ENCODE measurements at places on chromosomes 5 and 9.

DNA sequence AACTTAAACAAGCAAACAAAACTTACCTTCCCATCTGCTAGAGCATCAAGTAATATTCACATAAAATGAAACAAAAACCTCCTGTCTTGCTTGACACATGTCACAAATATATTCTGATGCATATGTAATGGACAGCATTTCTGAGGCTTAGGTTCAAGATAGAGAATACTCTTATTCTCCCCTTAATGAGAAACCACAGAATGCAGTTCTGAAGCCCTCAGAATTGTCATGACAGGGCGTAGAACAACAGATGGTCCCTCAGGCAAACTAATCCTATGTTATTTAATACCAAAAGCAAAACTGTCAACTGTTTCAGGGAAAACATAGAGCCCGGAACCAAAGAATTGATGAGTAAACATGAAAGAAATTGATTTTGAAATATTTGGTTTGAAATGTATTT, 229.9 kb upstream of the RIOK2 start:
- no peak for DNase-seq

GRCh38 chr9:135809166-135809565, 98.2 kb downstream of the CAMSAP1 start:
- no peak for DNase-seq

DNA sequence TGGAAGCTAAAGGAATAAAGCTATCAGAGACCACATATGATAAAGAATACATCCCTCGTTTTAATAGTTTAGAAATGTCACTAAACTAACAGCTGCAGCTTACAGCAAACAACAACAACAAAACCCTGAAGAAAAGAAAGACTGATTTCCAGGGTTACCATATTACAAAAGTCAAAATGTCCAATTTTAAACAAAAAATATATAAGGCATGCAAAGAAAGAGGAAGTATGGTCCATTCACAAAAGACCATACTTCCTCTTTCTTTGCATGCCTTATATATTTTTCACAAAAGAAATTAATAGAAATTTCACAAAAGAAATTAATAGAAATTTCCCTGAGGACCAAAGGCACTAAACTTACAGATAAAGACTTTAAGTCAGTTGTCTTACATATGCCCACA, 354.2 kb downstream of the ARL15 start:
- DNase-seq, result no peak

GRCh38 chr5:123156577-123157296, 67.7 kb downstream of the PRDM6 start:
- no peak for DNase-seq

GRCh38 chr5:169339869-169340268, 38.9 kb upstream of the SLIT3 start:
- DNase-seq, result no peak
